ENCODE measurements at places on chromosomes 11 and 22.

- DNase-seq = no peak
Measured at GRCh38 chr22:45647532-45648225, 24.0 kb upstream of the ATXN10 start.

DNA sequence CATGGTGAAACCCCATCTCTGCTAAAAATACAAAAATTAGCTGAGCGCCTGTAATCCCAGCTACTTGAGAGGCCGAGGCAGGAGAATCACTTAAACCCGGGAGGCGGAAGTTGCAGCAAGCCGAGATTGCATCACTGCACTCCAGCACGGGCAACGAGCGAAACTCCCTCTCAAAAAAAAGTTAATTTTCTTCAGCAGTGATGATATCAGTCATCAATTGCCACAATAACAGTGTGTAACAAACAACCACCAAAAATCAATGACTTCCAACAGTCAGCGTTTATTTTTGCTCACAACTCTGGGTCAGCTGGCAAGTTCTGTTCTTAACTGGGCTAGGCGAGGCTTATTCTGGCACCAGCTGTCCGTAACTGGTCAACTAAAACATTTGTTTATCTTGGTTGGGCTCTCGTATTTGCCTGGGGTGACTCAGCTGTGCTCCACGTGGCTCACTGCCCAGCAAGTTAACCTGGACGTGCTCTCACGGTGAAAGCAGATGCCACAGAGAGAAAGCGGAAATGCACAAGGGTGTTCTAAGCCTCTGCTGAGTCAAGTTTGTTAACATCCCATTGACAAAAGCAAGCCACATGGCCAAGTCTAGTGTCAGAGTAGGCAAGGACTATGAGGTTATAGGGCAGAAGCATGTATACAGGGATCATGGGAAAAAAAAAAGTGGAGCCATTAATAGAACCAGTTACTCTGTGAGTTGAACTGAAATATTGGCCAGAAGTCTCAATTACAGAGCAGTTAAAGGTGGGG, 52.1 kb downstream of the LHFPL7 start:
- no peak for DNase-seq

GRCh38 chr22:22048318-22048942, 65.8 kb upstream of the TOP3B start:
- DNase-seq = no peak

GRCh38 chr11:119618208-119618909, 110.6 kb downstream of the NECTIN1 start:
- DNase-seq = peak; percentile 88

- no peak for DNase-seq
Measured at GRCh38 chr22:25395915-25396314, 168.6 kb upstream of the GRK3 start.

DNA sequence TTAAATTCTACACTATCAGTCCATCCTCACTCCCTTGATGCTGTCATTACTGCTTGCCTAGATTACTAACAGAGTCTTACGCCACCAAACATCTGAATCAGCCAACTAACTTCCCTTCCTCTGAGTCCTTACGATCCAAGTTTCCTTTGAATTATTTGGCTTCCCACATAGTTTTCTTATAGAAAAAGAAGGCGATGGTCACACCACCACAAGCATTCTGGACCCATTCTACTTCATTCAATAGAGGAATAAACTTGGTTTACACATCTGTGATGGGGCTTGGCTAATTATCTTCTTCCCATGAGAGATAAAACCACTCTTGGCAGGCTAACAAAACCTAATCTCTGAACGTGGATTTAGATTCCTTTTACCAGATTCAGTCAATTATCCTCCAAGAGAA, 35.0 kb downstream of the INTS4 start:
- no peak for DNase-seq

DNA sequence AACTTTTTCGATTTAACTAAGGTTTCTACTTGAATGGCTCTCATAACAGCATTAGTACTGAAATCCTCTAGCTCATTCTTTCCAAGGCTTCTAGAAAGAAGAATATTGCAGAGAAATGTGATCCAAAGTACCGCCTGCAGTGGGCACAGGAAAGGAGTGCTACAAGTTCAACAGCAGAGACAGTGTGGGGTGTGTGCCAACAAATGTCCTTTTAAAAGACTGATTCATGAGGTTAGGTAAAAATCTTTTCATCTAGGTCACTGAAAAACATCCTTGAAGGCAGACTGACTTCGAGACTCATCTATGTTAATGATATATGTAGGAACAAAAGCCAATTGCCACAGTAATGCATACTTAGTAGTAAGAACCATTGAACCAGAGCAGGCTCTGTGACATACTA, 349.1 kb upstream of the PITPNB start:
- DNase-seq = no peak

DNA sequence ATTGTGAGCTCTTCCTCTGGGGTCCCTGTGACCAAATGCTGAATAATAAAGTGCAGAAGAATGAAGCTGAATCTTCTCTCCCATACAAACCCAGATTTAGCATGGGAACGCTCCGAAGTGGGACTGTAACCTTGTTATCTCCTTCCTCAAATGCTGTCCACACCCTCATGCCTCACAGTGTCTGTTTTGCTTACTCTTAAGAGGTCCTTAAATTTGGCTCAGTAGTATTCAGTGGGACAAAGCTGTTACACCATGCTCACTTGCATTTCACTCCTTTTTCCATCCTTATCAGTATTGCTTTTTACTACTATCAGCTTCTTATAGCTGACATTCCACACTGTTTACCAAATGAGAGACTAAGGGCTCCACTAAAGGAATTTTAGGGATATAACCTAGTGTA, 13.8 kb upstream of the AMOTL1 start:
- no peak for DNase-seq

GRCh38 chr11:88790182-88790581, 275.6 kb downstream of the GRM5 start:
- DNase-seq = no peak

GRCh38 chr11:71245601-71246391, 6.6 kb downstream of the SHANK2 start:
- no peak for DNase-seq

DNA sequence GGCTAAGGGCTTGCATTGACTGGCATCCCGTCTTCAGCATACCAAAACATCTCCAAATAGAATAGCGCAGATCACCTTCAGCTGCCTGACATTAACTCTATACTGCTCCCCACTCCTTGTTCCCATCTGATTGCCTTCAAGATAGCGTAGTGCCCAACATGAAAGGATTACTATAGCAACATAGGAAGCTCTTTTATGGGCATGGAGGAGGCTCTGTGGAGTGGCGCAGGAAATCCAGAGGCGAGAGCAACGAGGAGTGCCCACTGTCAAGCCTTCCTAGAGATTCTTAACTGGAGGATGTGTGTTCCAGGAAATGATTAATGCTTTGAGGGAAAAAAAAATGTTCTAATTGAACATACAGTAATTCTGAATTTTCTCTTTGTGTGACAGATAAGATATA, 213.3 kb downstream of the CADM1 start:
- DNase-seq = no peak

DNA sequence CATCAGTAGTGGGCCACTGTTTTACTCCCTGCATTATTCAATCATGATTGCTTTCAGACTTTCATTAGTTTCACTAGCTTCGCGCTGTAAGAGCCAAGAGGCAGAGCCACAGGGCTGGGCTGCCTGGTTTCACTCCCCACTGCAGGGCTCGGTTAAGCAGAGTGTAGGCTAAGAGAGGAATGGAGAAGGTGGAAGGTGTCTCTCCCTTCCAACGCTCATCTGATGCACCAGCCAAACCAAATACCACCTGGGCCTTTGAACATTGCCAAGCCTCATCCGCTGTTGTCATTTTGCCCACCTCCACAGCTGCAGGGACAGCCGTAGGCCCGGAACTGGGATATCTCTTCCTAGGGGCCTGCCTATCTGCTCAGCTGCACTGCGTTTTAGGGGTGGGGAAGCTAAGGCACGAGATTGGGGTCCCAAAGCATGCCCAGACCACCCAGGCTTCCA, 480 bp upstream of the SMARCB1 start:
- DNase-seq = no peak

GRCh38 chr11:6307876-6308275, 12.4 kb downstream of the CAVIN3 start:
- DNase-seq = no peak

- peak; percentile 77 for DNase-seq
Measured at GRCh38 chr22:41092847-41093411, 537 bp downstream of the EP300 start.

Measured in posterior cingulate gyrus (tissue), 11 donors.